ENCODE measurements at places on chromosomes 16 and 17. TPM values are rescaled to one million over a fixed set of nuclear protein-coding genes. Genes with fewer than 3 reads are reported as not detected.

Gene AGRP
- not detected for total RNA-seq

Gene E4F1
- 41.7 TPM for total RNA-seq

Gene CD79B
- total RNA-seq, result not detected

Gene C16orf86
- total RNA-seq, result 14.8 TPM

Gene ZG16
- total RNA-seq, result not detected

Gene PRR11
- 64.7 TPM for total RNA-seq

Gene EXOC7
- total RNA-seq, result 40.8 TPM

Gene NXPH3
- 1.4 TPM for total RNA-seq

Gene UTS2R
- not detected for total RNA-seq

Gene C1QTNF8
- not detected for total RNA-seq

Gene GPR179
- total RNA-seq, result under 0.01 TPM

Gene ZNF750
- total RNA-seq, result not detected

Gene RUNDC3A
- total RNA-seq, result not detected

Gene TBC1D3H
- total RNA-seq, result not detected

Gene ITGAX
- total RNA-seq, result not detected

Gene DNAAF8
- not detected for total RNA-seq

Gene C16orf92
- total RNA-seq, result not detected

Gene LRRC46
- total RNA-seq, result not detected

Gene PRR14
- total RNA-seq, result 8.8 TPM

Gene KCNH6
- not detected for total RNA-seq

Gene PABPN1L
- total RNA-seq, result not detected

Gene MYADML2
- total RNA-seq, result not detected
